ENCODE measurements at places on chromosomes 3 and 15.

GRCh38 chr3:13932578-13933295, 52.9 kb upstream of the WNT7A start:
- DNase-seq: no peak

GRCh38 chr3:124676236-124676635, 54.0 kb upstream of the UMPS start:
- no peak for DNase-seq

- no peak for DNase-seq
Observed at GRCh38 chr15:55343168-55343567, 24.1 kb downstream of the PIGB start.

DNA sequence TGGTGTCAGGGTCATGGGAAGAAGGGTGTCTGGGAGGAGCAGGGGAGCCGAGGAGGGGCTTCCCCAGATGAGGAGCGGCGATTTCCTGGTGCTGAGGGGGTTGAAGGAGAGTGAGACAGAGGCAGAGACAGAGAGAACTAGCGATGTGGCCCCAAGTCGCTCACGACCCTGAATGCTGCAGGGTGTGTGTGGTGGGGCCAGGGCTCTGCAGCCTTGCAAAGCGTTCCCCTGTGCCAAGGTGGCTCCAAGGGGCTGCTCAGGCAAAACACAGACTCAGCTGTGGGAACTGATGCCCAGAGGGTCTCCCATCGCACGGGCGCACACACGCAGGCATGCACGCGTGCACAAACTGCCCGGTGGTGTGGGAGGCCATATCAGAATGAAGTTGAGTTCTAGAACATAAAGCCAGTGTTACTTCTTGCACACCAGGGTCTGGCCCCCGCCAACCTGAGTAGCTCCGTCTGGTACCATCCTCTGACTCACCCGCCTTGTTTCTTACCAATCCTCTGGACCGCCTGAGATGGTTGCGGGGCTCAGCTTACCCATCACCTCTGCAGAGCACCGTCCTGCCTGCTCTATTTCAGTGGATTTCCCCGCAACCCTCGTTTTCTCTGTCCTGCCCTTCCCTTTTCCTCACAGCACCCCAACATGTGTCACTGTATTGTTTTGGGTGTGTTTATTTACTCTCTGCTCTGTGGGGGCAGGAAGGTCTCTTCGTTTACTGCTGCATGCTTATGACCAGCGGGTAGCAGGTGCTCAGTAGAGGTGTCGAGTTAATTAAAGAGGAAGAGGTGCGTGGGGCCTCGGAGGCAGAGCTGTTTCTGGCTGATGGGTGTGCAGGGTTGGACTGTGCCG, 4.5 kb downstream of the MELTF start:
- no peak for DNase-seq

DNA sequence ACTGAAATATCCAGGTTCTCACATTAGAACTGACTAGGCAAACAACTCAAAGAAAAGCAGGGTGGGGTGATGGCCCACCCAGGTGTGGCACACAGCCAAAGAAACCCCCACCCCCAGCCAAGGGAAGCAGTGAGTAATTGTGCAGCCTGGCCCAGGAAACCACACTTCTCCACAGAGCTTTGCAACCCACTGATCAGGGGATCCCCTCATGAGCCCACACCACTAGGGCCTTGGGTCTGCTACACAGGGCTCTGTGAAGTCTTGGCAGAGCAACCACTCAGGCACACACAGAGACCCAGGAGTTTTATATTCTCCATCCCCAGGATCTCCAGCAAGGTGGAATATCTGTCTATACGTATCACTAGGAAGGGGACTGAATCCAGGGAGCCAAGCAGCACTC, 22.2 kb upstream of the TRIM42 start:
- DNase-seq: no peak

DNA sequence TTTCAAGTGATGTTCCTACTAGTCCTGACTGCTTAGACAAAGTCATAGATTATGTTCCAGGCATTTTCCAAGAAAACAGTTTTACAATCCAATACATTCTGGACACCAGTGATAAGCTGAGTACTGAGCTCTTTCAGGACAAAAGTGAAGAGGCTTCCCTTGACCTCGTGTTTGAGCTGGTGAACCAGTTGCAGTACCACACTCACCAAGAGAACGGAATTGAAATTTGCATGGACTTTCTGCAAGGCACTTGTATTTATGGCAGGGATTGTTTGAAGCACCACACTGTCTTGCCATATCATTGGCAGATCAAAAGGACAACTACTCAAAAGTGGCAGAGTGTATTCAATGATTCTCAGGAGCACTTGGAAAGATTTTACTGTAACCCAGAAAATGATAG, 3.8 kb downstream of the TIPARP start:
- no peak for DNase-seq

DNA sequence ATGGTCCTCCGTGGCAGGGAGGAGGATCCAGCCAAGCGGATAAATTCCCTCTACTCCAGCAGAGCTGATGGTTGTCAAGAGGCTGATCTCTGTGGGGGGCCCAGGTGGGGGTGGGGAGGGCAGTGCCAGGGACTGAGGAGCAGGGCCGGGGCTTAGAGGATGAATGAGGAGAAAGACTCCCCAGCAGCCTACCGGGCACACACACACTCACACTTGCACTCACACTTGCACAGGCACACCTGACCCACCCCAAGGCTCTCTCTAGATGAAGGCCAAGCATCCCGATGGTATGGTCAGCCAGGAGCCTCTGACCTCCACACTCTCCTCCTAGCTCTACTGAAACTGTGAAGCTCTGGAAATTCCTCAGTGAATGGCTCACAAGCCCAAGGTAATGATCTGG, 131.3 kb upstream of the PRR20G start:
- no peak for DNase-seq

- DNase-seq: no peak
Observed at GRCh38 chr3:50003216-50003615, 63.3 kb downstream of the RBM6 start.

GRCh38 chr3:131669600-131669999, 166.8 kb upstream of the MRPL3 start:
- no peak for DNase-seq

DNA sequence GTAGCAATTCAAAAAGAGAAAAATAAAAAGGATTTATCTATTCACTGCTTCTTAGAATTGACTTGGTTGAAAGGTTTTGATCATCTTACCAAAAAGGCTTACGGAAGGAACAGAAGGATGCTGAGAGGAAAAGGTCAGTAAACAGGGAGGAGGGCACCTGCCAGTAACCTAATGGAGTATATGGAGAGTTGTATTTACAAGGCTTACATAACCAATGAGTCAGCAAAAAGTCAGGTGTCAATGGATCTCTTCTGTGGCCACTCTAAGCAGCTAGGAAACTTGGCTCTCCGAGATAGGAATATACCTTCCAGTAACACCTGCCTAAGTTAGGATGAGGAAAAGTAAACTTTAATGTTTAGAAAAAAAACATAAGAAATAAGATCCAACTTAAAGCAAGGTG, 80.5 kb upstream of the PLXND1 start:
- no peak for DNase-seq

DNA sequence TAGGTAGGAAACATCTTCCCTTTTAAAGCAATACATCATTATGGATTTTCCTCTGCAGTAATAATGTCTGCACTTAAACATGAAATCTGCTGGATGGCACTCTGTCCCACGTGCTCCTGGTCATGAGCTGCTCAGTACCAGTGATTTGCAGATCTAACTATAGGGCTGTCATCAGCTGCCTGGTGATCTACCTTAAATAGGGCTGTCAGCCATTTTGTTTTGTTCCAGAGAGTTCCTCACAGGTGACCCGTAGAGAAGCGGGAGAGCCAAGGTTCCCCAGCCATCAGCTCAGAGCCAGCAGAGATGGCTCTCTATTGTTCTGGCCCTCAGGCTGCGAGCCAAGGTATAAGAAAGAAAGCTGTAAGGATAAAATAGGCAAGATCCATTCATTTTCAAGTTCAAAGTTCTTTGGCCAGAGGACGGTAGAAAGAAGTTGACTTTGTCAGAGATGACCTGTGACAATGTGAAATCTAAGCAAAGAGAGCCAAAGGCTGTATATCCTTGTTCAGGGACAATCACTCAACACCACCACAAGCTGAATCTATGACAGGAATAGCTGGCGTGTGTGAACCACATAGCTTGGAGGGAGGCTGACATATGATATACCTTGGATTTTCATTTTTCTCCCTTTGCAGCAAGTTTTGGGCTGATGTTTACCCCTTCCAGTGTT, 156.5 kb downstream of the RYR3 start:
- no peak for DNase-seq

DNA sequence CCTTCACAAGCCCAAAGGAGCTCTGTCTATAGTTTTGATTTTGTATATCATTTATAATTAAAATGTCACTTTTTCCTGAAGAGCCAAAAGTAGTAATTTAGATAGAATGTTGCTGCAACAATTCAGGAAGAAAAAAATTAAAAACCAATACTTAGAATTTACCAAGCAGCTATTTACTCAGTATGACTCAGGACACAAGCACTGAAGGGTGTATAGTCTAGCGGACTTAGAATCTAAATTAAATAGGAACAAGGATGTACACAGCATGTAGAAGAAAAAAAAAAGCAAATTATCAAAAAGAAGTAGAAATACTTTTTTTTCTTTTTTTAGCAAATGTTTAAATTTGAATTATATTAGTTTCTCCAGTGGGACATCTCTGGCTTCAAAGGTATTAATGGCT, 31.6 kb downstream of the PGBD4 start:
- DNase-seq: no peak

GRCh38 chr15:31130576-31131237, 29.2 kb upstream of the TRPM1 start:
- DNase-seq: no peak

DNA sequence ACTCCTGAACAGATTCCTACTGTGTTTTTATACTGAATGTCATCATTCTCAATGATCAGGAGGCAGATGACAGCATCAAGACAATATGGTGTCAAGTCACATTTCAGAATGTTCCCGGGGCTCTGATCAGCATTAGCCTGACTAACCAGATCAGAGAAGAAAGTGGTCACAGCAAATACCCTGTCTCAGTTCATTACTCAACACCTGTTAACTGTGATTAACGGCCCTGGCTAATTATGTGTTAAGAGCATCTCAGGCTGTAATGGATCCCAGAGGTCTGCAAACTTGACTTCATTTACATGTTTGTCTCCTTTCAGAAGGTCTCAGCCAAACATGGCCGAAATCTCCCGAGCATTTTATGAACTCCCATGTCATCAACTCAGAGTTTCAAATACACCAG, 833.7 kb downstream of the FHIT start:
- DNase-seq: no peak
